ENCODE measurements at places on chromosomes 2 and 18.

- DNase-seq = peak; percentile 65
Measured at GRCh38 chr2:225400060-225400511, 576 bp downstream of the NYAP2 start.

GRCh38 chr2:55883357-55883756, 40.2 kb downstream of the EFEMP1 start:
- DNase-seq = no peak

DNA sequence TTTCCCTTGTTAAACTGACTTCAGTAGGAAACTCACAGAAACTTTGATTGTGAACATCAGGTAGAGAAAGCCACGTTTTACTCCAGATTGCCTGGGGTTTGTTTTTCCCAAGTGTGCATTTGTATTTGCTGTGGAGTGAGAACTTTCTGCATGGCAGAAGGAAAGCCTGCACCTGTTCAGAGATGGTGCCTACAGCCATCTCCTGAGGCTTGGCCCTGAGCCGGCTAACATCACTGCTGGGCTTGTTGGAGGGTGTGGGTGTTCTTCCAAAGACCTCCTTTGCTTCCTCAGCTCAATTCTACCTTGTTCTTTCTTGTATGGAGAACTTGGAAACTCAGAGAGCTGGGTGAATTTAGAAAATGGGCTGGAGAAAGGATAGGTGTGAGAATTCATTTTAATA, 16.1 kb downstream of the KCNS3 start:
- no peak for DNase-seq

DNA sequence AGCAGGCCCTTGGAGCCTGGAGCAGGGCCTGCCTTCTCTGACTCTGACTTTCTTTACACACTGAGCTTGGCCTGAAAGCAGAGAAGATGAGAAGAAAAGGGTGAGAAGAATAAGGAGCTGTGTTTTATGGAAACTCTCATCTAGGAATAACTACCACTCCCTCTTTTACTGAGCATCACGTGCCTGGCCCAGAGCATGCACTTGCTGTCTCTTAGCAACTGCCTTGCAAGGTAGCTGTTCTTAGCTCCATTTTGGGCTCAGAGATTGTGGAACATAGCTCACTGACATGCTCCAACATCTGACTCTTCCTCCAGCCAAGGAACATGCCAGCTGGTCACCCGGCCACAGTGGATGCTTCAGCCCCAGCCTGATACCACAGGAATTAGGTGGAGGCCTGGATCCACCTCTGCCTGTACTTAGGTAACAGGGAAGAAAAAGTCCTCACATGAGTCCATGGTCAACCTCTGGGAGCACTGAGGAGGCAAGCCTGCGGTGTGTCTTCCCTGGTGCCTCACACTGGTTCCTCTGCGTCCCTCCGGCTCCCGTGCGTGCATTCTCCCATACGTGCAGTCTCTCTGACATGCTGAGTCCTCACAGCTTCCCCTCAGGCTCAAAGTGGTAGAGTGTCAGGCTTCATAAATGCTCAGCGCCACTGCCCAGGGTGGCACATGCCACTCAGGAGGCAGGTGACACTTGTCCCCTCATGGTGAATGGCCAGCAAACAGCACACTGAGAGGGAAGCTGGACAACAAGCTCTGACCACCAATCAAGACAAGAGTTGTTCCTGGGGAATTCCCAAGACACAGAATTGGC, 35.7 kb downstream of the AMER3 start:
- DNase-seq = no peak

DNA sequence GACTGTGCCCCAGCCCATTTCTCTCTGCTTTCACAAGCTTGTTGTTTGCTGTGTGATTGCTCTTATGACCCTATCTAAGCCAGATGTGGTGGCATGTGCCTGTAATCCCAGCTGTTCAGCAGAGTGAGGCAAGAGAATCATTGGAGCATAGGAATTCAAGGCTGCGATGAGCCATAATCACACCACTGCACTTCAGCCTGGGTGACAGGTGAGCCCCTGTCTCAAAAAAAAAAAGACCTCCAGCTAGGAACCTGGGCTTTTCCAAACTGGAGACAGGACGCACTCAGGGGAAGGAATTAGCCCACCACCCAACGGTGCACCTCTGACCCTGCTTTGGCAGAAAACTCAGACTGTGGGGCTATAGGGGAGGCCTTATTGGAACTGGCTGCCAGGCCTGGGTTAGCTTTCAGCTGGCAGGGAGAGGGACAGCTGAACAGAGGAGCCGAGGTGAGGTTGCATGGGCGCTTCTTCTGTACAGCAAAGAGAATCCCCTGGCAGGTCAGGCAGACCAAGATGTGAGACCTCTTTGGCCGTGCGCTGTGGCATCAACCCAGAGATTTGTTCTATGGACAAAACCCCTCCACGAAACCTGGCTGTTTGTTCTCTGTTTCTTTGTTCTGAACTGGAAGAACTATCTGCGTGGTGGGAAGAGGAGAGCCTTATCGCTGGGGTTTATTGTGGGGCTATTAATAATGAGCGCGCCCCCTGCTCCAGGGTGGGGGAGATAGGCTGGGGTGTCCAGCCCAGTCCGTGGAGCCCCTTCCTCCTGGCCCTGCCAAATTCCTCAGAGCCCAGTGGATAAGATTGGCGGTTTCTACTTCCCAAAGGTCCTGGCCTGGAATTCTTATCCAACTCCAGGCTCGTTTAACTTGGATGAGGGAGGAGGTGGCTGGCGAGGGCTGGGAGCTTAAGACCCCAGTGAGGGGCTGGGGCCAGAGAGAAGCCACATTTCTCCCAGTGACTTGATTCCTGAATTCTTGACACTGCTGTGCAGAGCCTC, 38.8 kb upstream of the SMAD7 start:
- DNase-seq = no peak

- DNase-seq = peak; percentile 3
Measured at GRCh38 chr2:113240915-113241911, 37.5 kb downstream of the PAX8 start.

DNA sequence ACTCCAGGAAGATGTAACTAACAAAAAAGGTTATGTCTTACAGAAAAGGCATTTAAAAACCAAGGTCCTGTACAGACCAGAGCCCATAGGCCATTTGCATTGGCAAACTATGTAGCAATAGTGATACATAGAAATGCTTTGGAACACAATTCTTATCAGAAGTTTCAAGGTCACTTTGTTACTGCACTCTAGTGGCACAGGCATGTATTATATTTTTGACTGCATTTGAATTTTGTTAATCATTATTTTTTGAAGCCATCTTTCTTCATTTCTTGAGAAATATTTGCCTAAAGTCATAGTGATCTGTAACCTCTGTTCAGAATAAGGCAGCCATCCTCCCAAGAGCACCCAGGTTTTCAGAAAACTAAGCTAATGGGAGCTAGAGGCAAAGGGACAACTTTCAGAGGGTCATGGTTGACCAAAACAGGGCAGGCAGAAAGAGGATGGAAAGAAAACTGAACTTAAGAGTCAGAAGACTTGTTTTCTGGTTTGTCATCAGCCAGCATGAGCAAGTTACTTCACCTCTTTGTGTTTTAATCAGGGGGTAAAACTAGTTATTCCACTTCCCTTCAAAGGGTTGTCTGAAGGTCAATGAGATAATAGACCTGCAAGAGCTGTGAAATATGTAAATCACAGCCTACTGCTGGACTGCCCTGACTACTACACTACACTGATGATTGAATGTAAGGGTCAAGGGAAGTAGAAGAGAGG, 41.5 kb downstream of the SLC38A11 start:
- DNase-seq = no peak

DNA sequence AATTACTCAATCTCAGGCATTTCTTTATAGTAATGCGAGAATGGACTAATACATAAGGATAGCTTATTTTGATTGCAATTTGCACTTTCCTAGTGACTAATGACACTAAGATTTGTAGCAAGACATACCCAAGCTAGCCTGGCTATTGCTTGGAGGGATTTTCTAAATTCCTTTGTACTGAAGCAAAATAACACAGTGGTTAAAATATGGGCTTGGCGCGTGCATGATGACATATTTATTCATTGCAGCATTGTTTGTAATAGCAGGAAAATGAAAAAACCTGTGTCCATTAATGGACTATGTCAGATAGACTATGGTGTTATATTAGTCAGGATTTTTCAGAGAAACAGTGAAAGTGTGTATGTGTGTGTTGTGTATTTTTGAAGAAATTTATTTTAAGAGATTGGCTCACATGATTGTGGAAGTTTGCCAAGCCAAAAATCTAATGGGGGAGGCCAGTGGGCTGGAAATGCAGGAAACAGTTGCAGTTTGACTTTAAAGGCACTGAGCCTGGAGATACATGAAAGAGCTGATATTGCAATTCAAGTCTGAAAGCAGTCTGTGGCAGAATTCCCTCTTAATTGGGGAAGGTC, 16.7 kb upstream of the LAPTM4A start:
- DNase-seq = no peak

DNA sequence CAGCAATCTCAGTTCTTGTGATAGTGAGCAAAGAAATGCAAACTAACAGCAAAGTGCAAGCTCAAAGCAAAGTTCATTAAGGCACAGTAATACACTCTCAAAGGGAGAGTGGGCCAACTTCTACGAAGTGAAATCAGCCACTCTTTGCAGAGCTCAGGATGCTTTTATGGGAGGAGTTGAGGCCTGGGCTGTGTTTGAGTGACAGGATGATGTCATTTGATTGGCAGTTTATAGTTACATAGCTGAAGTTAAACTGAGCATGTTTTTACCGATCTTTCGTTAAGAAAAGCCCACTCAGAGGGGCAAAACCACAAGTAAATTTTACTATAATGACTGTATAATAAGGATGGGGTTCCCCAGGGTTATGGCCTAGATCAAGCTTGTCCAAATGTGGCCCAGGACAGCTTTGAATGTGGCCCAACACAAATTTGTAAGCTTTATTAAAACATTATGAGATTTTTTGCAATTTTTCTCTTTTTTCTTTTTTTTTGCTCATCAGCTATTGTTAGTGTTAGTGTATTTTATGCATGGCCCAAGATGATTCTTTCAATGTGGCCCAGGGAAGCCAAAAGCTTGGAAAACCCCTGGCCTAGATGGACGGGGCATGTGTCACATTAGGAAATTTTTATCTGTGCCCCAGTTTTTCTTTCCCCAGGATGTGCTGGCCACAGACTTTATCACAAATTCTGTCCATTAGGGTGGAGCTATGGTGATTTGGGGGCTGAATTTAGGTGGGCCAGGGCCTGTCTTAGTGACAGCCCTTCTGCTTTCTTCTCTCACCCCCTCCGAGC, 8.3 kb upstream of the DNAH7 start:
- no peak for DNase-seq

- no peak for DNase-seq
Measured at GRCh38 chr2:231715988-231716616, 7.8 kb downstream of the PTMA start.

DNA sequence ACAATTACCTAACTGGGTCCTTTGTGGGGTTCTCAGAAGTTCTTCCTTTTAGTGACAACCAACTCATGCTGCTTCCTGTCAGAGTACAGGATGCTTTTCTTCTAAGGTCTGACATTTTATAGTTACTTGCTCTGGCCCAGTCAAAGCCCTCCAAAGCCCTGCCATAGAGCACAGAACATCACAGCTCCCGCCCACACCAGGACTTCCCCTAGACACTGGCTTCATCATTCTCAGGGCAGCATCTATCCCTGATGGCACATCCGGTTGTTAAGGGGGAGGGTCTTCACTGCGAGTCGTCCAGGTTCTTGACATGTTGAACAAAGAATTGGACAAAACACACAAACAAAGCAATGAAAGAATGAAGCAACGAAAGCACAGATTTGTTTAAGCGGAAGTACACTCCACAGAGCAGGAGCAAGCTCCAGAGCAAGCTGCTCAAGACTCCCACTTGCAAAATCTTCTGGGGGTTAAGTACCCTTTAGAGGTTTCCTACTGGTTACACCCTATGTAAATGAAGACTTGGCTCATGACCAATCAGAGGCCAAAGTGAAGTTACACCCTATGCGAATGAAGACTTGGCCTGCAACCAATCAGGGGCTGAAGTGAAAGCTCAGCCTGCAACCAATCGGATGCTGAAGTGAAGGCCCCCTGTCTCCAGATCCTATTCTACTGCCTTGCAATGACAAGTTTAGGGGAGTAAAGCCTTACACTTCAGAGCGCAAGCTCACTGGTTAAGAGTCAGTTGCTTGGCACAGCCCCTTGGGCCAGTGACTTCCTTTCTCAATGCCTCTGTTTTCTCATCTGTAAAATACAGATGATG, 79.0 kb downstream of the HDAC4 start:
- no peak for DNase-seq

DNA sequence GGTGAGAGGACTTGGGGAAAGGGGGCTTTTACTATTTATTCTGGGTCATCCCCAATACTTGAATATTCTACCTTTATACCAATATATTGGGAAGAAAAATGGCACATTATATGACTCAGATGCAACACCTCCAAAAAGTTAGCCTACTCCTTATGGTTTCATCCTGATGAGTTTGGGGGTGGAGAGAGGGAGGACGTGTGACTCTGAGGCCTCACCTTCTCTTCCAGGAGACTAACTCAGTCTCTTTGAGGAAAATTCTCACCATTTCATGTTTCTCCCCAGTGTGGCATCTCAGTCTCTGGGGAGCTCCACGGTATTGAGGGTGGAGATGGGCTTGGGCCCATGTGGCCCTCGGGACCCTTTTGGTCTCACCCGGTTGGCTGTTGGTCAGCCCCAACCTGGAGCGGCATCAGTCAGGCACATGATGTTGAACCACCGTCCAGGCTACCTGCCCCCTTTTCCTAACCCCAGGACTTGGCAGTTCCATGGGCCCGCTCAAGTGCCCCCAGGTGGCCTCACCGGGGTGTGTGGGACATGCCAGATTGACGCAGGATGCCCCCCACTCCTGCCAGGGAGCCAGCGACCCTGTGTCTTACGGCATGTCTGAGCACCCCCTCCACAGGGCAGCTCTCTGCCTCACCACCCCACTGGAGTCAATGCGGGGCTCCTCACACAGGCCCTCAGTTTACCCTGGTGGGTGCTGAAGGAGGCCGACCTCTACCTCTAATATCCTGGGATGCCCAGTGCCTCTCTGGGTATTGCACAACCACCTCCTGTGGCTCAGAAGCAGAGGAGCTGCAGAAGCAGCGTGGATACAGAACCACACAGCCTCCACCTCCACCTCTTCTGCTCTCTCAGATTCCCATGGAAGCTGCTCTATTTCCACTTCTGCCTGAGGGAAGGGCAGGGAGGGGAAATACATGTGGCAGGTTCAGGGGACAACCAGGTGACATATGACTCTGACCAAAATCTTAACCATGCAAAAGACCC, 297.4 kb downstream of the EIPR1 start:
- DNase-seq = no peak

- no peak for DNase-seq
Measured at GRCh38 chr2:50777954-50778353, 254.0 kb downstream of the NRXN1 start.

DNA sequence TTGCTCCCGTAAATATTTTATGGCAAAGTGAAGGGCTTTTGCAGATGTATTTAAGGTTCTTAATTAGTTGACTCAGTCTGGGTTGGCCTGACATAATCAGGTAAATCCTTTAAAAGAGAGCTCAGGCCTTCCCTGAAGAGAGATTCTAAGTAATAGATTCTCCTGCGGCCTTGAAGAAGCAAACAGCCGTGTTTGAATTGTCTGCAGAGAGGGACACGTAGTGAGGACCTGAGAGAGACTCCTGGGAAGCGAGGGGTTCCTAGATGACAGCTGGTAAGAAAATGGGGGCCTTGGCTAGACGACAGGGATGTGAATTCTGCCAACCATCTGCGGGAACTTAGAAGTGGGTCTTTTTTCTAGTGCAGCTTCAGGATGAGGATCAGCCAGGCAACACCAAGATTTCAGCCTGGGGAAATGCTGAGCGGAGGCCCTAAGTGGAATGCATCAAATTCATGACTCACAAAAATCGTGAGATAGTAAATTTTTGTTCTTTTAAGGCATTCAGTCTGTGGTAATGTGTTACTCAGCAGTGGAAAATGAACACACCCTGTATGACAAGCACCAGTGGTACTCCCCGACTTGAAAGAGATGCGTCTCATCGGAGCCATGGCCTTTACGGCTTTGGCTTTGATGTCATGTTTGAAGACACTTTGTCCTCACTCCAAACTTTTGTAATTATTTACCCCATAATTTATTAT, 62.1 kb upstream of the SMIM21 start:
- DNase-seq = no peak
